Activated CD4-positive, alpha-beta memory T cell treated with anti-CD3 and anti-CD28 coated beads for 36 hours (primary cell): ENCODE measurements at places on chromosomes 13 and 19. TPM values are rescaled to one million over a fixed set of nuclear protein-coding genes. Genes with fewer than 3 reads are reported as not detected.

TYROBP gene
- not detected for total RNA-seq

KLHL1 gene
- not detected for total RNA-seq

LENG9 gene
- 5.3 TPM for total RNA-seq

PTGER1 gene
- total RNA-seq, result 0.29 TPM

ACER1 gene
- not detected for total RNA-seq

MISP gene
- total RNA-seq, result not detected

CCL25 gene
- total RNA-seq, result not detected

ERVV-1 gene
- total RNA-seq, result not detected

ZNF844 gene
- 2.5 TPM for total RNA-seq

SERTAD1 gene
- total RNA-seq, result 11.5 TPM

AMER2 gene
- total RNA-seq, result not detected

SIGLEC12 gene
- total RNA-seq, result 0.22 TPM

SLC25A41 gene
- not detected for total RNA-seq
